ENCODE measurements at places on chromosomes 2 and 18.
A peak's percentile ranks its signal among the peaks of the same experiment; 100 is the strongest.

- H3K4me1 ChIP-seq = no peaks in the 10 kb centered on the region
- no peak overlapping the region for H3K27ac ChIP-seq
- H3K4me3 ChIP-seq = no peak overlapping the region
- no peaks in the 10 kb centered on the region for H3K27me3 ChIP-seq
- DNase-seq = no peak
Measured at GRCh38 chr2:40611196-40611595, 159.3 kb upstream of the SLC8A1 start.

DNA sequence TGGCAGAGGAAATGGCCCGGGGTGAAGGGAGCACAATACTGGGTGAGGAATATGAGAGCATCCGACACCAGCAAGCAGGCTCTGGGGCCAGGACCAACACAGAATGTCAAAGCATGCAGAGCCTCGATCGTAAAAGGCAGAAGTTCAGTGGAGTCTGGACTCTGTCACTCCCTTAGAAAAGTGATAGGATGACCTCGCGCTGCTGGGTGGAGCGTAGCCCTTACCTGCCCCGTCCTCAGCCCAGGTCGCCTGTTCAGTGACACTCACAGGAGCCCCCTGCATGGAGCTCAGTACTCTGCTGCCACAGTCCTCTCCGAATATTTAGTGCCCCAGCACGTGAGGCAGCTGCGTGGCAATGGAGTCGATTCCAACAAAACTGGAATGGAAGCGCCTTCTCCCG is 236.7 kb upstream of the MYT1L start:
- H3K4me1 ChIP-seq = no peaks in the 10 kb centered on the region
- H3K36me3 ChIP-seq = no peaks in the 10 kb centered on the region
- no peak overlapping the region for H3K4me3 ChIP-seq
- no peak overlapping the region for H3K27ac ChIP-seq
- no peaks in the 10 kb centered on the region for H3K27me3 ChIP-seq

DNA sequence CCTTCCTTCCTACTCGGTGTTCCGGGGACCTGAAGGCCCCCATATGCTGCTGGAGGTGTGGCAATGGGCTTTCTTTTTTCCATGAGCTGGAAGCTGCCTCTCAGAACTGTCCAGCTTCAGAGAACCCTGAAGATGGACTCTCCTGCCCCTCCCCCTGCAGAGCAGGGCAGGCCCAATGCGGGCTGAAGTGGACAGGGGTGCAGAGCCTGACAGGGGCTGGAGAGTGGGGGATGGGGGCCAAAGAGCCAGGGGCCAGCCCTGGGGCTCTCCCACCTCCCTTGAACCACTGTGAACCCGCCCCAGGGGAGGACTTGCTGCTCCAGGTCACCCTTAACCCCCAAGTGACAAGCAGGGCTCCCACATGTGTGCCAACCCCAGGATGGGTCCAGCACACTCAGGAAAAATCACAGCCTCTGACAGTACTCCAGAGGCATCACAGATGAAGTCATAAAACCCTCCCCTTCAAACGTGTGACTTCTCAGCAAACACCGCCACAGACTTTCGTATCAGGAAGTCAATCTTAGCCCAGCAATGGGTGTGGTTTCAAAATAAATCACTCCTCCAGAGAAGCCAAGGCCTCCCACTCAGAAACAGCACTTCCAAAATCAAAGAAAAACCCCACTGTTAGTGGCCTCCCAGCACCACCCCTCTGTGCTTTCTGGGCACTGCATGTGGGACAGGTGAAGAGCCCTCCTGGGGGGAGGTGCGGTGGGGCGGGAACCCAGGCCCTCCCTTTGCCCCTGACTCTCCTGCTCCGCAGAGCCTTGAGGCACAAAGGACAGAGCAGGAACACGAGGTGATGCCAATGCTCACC is 135.8 kb downstream of the HDAC4 start:
- H3K4me1 ChIP-seq = peaks cover 45% of the 10 kb centered on the region
- H3K4me3 ChIP-seq = no peak overlapping the region
- no peaks in the 10 kb centered on the region for H3K27me3 ChIP-seq
- H3K36me3 ChIP-seq = no peaks in the 10 kb centered on the region

DNA sequence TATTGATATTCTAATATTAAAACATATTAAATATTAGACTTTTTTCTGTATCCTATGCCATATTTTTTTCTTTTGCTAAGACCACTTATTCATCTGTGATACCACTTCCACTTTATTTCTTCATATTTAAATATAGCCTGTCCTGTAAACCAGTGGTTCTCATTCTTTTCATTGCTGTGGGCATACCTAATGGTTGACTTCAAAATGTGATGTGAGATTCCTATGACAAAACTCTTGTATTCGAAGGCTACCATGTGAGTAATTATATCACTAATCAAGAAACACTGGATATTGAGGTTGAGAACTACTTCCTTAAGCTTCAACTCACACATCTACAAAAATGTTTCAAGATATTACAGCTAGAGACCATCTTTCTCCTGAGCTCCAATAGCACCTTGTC is 3.6 kb downstream of the SCRN3 start:
- no peak for DNase-seq
- H3K27me3 ChIP-seq = no peaks in the 10 kb centered on the region
- peaks cover 42% of the 10 kb centered on the region for H3K36me3 ChIP-seq
- H3K4me1 ChIP-seq = peaks cover 19% of the 10 kb centered on the region
- H3K27ac ChIP-seq = no peak overlapping the region

DNA sequence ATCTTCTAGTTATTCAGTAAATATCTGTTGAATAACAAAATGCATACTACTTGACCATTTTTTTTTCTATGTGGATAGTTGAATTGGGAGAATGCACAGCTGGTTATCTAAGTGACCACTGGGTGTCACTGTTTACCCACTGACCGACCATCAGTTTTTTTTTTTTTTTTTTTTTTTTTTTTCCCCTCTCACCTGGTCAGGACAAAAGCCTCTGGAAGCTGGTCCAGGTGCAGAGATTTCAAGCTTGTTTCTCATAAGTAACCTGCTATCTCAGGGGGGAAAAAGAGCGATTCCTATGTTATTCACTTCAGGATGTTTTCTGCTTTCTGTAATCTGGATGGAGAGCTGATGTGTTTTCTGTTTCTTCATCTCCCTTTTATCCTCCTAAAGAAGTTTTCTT is 256.0 kb downstream of the DCDC2C start:
- no peaks in the 10 kb centered on the region for H3K36me3 ChIP-seq
- no peak overlapping the region for H3K27ac ChIP-seq
- no peaks in the 10 kb centered on the region for H3K4me1 ChIP-seq
- no peak overlapping the region for H3K4me3 ChIP-seq
- no peaks in the 10 kb centered on the region for H3K27me3 ChIP-seq

GRCh38 chr18:58097907-58098166 is 53.8 kb downstream of the NEDD4L start:
- no peak overlapping the region for H3K27ac ChIP-seq

DNA sequence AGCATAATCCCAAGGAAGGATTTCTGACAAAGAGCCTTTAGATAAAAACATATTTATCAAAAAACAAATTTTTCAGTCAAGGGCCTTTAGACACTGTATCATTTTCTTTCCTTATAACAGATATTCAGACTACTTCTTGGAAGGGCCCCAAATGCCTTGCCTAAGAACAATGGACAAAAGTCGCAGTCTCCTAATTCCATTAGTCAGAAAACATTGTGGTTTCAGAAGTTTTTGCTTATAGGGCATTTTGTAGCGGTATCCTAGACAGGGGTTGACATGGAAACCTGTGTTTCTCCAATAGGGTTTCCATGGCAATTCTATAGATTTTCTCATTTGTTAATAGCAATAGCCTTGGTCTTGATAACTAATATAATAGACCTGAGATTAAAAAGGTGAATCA is 36.7 kb upstream of the AGPS start:
- no peak for DNase-seq
- no peak overlapping the region for H3K4me3 ChIP-seq
- H3K27me3 ChIP-seq = no peaks in the 10 kb centered on the region
- no peaks in the 10 kb centered on the region for H3K36me3 ChIP-seq
- H3K4me1 ChIP-seq = peaks cover 15% of the 10 kb centered on the region

GRCh38 chr2:138476940-138477339 is 24.6 kb upstream of the SPOPL start:
- H3K27ac ChIP-seq = no peak overlapping the region
- H3K4me3 ChIP-seq = no peak overlapping the region
- H3K36me3 ChIP-seq = no peaks in the 10 kb centered on the region
- no peaks in the 10 kb centered on the region for H3K4me1 ChIP-seq
- H3K27me3 ChIP-seq = no peaks in the 10 kb centered on the region

DNA sequence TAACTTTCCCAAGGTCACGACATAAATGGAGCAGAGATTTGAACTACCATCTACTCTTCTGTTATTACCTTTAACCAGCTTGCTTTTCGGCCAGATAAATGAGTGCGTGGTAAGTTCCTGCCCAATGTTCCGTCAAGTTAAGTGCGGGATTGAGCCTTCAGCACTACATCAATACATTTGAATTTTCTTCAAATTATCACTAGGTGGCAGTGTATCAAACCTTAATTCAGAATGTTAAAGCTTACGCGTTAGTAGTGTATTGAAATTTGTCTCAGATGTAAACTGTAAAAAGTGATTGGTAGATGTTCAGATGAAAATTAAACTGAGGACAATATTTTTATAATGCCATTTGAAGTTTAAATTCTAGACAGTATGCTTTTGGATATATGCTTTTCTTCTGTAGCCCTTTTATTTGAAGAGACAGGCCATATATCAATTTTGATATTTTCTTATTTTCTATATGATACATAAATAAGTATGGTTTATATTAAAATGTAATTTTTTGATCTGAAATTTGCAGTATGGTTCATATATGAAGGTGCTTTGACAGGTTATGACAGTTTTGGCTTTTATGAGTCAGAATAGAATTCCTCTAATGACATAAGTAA is 681.3 kb downstream of the ADCYAP1 start:
- DNase-seq = no peak
- H3K4me1 ChIP-seq = no peaks in the 10 kb centered on the region
- H3K4me3 ChIP-seq = no peak overlapping the region
- no peaks in the 10 kb centered on the region for H3K36me3 ChIP-seq
- H3K27ac ChIP-seq = no peak overlapping the region
- no peaks in the 10 kb centered on the region for H3K27me3 ChIP-seq

DNA sequence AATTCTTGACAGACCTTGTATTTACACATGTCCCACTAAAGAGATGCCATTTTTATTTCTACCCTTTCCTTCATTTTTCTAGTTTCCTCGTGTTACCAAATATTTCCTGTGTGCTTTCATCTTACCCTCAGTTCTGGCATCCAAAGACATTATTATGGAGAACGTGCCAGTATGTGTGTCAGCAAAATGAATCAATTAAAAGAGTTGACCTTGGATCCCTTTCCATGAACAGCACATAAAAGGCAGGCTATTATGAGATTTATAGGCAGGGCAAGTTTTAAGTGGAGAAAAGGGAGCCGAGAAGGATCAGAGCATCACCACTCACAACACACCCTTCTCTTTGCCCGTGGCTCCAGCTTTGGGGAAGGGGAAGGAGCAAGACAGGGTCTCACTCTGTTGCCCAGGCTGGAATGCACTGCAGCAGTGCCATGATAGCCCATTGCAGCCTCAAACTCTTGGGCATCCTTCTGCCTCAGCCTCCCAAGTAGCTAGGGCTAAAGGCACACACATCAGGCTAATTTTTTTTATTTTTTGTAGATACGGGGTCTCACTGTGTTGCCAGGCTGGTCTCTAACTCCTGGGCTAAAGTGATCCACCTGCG is 149.9 kb downstream of the GFPT1 start:
- peaks cover 25% of the 10 kb centered on the region for H3K4me1 ChIP-seq
- H3K36me3 ChIP-seq = no peaks in the 10 kb centered on the region
- H3K4me3 ChIP-seq = no peak overlapping the region
- H3K27ac ChIP-seq = peak overlapping the region; percentile 51
- no peaks in the 10 kb centered on the region for H3K27me3 ChIP-seq
- no peak for DNase-seq

DNA sequence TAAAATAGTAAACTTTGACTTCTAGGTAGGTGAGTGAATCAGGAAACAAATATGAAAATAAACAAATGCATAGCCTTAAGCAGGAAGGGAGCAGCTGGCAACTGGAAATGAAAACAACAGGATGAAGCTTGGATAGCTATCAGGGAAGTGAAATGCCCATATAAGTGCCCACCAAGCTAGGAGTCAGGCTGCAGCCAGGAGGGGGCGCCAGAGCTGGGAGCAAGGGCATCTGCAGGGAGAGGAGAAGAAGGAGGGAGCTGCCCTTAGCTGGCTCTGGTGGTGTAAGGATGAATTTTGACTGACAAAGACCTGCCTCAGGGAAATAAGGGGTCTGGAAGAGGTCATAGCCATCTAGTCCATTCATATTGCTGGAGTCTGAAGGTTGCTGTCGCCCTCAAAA is 298.3 kb downstream of the TDRD15 start:
- H3K27ac ChIP-seq = no peak overlapping the region
- H3K4me3 ChIP-seq = no peak overlapping the region
- no peaks in the 10 kb centered on the region for H3K36me3 ChIP-seq
- H3K4me1 ChIP-seq = no peaks in the 10 kb centered on the region

GRCh38 chr2:240963065-240963867 is 35.2 kb upstream of the SNED1 start:
- no peaks in the 10 kb centered on the region for H3K27me3 ChIP-seq
- no peaks in the 10 kb centered on the region for H3K36me3 ChIP-seq
- peak overlapping the region; percentile 82 for H3K27ac ChIP-seq
- peaks cover 45% of the 10 kb centered on the region for H3K4me1 ChIP-seq

- no peaks in the 10 kb centered on the region for H3K36me3 ChIP-seq
- no peak overlapping the region for H3K27ac ChIP-seq
- DNase-seq = no peak
- peaks cover 32% of the 10 kb centered on the region for H3K4me1 ChIP-seq
- no peaks in the 10 kb centered on the region for H3K27me3 ChIP-seq
Measured at GRCh38 chr2:147101941-147102790, 742.7 kb upstream of the ACVR2A start.

DNA sequence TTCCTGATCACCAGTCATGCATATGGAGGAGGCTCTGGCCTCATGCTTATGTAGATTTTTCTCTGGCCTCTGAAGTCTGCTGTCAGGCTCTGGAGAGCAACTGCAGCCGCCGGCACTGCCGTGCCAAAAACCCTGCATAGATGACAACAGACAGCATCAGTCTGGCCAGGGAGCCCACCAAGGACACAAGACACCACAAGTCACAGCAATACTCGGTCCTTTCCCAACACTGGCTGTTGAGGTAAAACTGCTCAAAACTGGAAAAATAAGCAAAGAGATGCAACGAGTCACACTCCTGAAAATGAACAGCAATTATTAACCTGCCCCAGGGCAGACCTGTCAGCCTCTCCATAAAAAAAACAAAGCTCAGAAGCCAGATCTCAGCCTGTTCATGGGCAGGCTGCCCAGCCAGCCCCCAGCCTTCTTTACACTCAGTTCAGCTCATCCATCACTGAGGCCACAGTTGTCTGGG is 186.0 kb upstream of the RAB6C start:
- no peaks in the 10 kb centered on the region for H3K27me3 ChIP-seq
- H3K27ac ChIP-seq = no peak overlapping the region
- no peak overlapping the region for H3K4me3 ChIP-seq
- H3K4me1 ChIP-seq = no peaks in the 10 kb centered on the region

DNA sequence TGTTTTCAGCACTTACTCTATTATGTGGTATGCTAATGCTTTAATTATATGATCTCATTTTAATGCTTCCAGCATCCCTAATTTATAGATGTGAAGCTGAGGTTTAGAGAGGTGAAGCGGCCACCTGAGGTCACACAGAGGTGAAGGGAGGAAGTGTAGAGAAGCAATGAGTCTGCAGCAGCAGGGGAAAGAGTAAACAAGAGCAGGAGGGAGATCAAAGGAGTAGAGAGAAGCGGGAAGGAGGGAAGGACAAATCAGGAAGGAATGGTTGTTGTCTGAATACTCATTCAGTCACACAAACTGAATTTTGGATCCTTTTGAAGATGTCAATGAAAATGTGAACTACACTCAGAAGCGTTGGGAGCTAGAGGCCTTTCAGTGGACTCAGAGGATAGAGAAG is 130.0 kb downstream of the CPS1 start:
- no peaks in the 10 kb centered on the region for H3K4me1 ChIP-seq
- no peak overlapping the region for H3K4me3 ChIP-seq
- no peak overlapping the region for H3K27ac ChIP-seq
- no peaks in the 10 kb centered on the region for H3K27me3 ChIP-seq

GRCh38 chr2:152858594-152859265 is 140.3 kb downstream of the ARL6IP6 start:
- no peak overlapping the region for H3K4me3 ChIP-seq
- H3K27ac ChIP-seq = no peak overlapping the region
- H3K36me3 ChIP-seq = no peaks in the 10 kb centered on the region
- no peaks in the 10 kb centered on the region for H3K27me3 ChIP-seq

Data from esophagus squamous epithelium (tissue), 5 donors.